ENCODE measurements at places on chromosomes 6 and 20. TPM values are rescaled to one million over a fixed set of nuclear protein-coding genes. Genes with fewer than 3 reads are reported as not detected.

C6orf163 gene
- 1.5 TPM for total RNA-seq

ZSCAN26 gene
- 4.3 TPM for total RNA-seq

GRCh38 chr6:46526607-46527006 lies 35.4 kb upstream of the RCAN2 start:
- ATAC-seq = no peak

DNA sequence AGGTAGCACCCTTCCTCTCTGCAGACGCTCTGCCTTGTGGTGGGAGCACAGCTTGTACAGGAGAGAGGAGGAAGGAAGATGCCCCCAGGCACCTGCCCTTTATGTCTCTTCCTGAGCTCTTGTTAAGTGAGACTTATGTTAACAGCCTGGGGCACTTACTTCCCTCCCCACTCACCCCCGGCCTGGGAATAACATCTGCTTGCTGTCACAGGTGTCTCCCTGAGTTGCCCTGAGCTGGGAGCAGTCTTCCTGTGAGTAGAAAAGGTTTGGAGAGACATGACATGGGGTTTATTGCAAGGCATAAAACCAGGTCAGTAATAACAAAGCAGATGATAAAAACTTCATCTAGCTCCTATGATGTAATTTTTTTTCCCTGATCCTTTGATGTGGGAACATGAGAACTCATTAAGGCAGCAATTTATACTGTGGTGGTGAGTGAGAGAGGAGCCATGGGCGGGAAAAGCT lies 1.9 kb downstream of the SSTR4 start:
- no peak for ATAC-seq

DNA sequence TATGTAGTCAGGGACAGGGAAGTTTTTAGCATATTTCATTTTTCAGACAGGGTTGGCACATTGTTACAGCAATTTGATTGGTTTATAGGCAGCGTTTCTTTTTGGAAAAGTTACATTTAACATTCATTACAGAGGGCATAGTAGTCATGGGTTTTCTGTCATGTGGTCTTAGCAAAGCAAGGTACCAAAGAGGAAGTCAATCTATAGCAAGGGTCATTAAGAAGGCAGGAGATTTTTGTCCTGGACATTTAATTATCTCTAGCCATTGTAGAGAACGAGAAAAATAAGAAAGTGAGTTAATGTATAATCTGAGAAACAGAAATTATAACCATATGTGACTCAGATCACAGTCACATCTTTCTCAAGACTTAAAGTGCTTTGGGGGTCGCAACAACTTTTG lies 47.4 kb downstream of the TPD52L1 start:
- no peak for ATAC-seq

DNA sequence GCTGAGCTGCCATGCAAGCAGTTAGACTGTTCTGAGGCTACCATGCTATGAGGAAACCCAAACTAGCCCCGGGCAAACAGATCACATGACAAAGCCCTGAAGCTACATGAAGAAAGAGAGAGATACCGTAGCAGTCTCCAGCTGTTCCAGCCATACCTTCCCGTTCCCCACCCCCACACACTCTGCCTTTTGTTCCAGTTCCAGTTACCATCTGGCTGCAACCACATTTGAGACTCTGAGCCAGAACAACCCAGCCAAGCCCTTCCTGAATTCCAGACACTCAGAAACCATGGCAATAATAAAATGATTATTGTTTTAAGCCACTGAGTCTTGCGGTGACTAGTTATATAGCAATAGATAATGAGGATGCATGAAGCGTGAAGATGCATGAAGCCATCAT lies 28.3 kb downstream of the RIN2 start:
- ATAC-seq = no peak
